ENCODE measurements at places on chromosomes 12 and 14.

DNA sequence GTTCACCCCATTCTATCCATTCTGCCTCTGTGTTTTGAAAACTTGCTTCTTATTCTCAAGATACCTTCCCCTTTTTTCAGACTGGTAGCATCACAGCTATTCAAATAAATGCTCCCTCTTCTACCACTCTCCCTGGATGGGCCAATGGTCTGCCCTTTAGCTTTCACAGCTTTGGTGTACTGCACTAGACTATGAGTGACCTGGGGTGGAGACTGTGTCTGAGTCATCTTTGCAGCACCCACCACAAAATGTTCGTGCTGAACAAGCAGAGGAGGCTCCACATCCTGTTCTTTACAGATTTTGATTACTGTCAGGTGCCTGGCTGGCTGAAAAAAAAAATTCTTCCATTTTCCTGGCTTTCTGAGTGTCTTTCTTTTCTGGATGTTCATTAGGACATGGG, 1104.1 kb upstream of the TMEM132C start:
- DNase-seq = peak; percentile 73

- no peak for DNase-seq
Measured at GRCh38 chr14:67722293-67722692, 20.6 kb downstream of the RDH12 start.

- DNase-seq = no peak
Measured at GRCh38 chr14:85400678-85401077, 129.3 kb upstream of the FLRT2 start.

DNA sequence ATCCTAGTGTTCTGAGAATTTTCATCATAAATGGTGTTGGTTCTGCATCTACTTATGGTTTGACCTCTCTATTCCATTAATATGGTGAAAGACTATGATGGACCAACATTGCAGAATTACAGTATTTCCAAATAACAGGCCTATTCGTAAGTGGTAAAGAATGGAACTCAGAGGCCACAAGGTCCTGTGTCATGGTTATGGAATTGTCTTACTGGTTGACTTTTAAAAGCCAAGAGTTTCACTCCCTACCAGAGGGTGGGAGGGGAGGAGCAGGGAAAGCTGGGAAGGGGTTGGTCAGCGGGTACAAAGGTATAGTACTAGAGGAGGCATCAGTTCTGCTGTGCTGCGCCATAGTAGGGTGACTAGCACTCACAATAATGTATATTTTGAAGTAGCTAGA, 153.4 kb downstream of the TMEM132D start:
- no peak for DNase-seq

- no peak for DNase-seq
Measured at GRCh38 chr12:55850893-55851292, 8.2 kb upstream of the MMP19 start.

- no peak for DNase-seq
Measured at GRCh38 chr12:98222135-98222534, 293.3 kb upstream of the TMPO start.

DNA sequence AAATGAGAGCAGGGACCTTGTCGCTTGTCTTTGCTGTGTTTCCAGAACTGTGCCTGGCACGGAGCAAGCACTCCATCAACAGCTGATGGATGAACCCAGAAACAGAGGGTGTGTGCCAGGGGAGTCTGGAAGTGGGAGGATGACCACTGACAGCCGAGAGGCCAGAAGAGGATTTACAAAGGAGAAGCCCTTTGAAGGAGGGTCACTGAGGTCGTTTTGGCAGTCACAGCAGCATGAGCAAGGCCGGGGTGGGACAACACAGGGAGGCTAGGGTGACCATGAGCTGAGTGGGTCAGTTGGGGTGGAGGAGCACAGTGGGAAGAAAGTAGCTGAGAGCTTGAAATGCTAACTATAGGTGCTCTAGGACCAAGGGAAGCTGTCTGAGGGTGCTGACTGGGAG, 199.6 kb downstream of the NTF3 start:
- DNase-seq = no peak

All from activated CD4-positive, alpha-beta T cell treated with anti-CD3 and anti-CD28 coated beads, Interleukin-2, Interleukin-4, amounts not matched to agents 100 ng/mL and 50 ng/mL, durations not matched to agents 16 hours and 8 hours (primary cell).